ENCODE measurements at places on chromosomes 3 and 15.

DNA sequence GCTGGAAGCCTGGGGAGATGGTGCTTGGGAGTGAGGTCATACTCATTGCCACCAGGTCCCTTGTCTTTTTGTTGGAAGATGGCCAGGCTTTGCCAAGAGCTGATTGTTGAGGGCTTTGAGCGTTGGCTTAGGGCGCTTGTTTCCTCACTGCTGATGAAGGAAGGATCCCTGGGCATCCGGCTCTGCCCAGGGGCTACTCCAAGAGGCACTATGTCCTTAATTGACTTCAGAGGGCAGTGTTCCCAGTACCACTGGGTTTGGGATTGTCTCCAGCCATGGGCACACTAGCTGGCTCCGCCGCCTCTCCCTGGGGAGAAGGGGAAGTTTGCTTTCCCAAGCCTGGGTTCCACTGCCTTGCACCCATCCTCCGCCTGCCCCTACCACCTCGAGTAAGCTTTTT is 57.2 kb upstream of the RGMA start:
- DNase-seq, result no peak

DNA sequence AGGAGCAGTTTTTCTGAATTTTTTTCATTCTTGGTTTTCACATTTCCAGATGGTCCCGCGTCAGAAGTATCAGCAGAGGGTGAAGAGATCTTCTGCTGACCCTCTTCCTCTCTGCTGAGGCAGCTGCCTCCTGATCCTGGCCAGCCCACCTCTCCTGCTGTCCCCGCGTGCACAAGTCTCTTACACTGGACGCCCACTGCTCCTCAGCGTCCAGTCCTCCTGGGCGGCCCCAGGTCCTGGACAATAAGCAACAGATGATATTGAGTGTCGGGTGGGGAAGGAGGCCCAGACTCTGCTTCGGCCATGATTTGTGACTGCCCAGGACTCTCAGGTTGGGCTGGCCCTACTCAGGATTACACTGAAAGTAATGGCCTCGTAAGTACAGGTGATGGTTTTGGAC is 50.1 kb downstream of the KLHL25 start:
- DNase-seq, result peak; percentile 9

DNA sequence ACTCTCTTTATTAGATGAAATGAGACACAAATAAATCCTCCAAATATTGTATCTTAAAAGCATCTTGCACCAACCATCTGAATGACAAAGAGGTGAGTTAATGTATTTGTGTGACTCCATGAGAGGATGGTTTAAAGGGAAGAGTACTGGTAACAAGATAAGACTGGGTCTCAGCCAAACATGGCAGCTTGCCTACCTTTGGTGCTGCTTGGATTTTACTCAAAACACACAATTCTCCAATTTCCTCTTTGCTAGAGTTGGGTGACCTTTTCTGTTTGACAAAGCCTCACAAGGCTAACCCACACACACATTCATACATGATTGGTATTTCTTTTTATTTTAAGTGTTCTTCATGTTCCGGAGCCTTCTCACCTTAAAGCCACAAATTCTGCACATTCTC is 506.4 kb downstream of the FGF12 start:
- DNase-seq, result no peak

- DNase-seq, result no peak
These were observed 13.2 kb upstream of the NCKIPSD start for GRCh38 chr3:48698891-48699290.

GRCh38 chr3:166446291-166446690 is 609.1 kb upstream of the BCHE start:
- DNase-seq, result no peak

DNA sequence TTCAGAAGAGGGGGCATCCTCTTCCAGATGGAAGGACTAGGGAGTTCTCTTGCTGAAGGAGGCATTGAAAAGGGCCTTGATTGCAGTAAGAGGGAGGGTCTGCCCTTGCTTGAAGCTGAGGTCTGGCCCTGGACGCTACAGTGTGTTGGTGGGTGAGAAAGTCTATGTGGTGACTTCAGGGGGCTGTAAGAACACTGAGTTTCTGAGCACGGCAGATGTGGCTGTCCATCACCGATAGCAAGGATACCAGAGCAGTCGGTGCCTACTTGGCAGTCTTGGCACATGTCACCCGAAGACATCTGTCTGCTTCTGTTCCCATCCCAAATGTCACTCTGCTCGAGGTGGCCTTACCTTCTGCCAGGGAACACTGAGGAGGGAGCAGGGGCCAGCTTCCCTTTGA is 631.1 kb upstream of the CFAP20DC start:
- no peak for DNase-seq

- no peak for DNase-seq
These were observed 147.8 kb downstream of the SLCO3A1 start for GRCh38 chr15:92001307-92001706.

GRCh38 chr3:157460253-157460652 is 23.6 kb downstream of the PTX3 start:
- no peak for DNase-seq

GRCh38 chr3:152241142-152242017 is 27.3 kb upstream of the MBNL1 start:
- no peak for DNase-seq

GRCh38 chr3:47802734-47803479 is at the start of gene DHX30:
DHX30 (plus strand) TSS chr3:47803138; CDS start chr3:47810684, 7,546 bp downstream.
- peak; percentile 93 for DNase-seq

DNA sequence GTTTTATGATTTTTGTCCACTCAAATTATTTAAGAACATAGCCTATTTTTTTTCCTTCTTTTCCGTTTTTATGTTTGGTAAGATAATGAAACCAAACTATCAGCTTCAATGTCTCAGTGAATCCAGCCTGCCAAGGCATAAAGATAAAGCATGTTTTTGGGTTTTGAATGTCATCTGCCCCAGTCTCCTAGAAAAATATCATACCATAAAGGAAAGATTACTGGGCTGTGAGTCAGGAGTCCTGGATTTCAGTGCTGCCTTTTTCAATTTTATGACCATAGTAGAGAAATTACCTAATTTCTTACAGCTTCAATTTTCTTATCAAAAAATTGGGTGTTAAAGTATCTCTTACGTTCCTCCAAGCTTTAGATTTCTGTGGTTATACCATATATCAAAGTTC is 87.5 kb downstream of the GAP43 start:
- DNase-seq, result no peak

GRCh38 chr3:11582191-11582968 is 61.3 kb downstream of the VGLL4 start:
- DNase-seq, result peak; percentile 93

DNA sequence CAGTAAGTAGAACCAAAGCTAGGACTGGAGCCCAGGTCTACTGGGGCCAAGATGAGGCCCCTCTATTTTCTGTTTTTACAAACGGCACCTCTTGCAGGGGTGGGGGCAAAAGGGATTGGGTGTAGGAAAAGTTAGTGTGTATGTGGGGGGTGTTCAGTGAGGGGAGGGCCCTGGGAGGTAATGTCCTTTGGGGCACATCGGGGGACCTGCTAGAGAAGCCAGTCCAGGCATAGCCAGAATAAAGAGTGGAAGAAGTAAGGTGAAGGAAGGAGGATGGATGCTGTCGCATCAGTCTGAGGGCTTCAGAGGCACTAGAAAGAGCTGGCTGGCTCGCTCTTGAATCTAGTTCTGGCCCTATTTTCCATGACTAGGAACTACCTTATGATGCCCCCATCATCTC is 2.6 kb downstream of the PLCD1 start:
- DNase-seq, result no peak

- DNase-seq, result no peak
These were observed 291.6 kb downstream of the IL20RB start for GRCh38 chr3:137249311-137249940.

DNA sequence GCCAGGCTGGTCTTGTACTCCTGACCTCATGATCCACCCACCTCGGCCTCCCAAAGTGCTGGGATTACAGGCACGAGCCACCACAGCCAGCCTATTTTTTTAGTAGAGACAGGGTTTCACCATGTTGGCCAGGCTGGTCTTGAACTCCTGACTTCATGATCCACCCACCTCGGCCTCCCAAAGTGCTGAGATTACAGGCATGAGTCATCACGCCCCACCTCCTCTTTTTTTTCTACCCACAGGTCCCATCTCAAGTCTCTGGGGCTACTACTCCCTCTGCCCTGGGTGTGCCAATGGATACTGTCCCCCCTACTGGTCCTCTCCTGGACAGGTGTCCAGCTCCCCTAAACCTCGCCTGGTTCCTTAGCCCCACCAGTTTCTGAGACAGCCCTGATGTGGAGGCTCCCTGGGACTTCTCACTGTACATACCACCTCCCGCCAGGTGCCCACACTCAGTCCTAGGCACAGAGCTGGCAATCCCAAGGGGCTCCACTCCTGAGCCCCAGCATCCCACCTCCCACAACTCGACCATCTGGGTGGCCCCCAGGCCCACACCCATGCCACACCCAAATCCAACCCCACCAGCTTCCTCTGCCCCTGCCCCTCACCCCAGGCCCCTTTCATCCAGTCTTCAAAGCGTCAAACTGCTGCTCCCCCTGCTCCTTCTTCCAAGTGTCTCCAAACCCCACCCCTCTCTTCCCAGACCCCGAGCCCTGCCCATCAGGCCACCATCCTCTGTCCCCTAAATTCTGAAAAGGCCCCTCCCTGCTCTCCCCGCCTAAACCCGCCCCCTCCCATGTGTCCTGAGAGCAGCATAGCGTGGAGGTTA is 13.1 kb upstream of the CYP11A1 start:
- DNase-seq, result no peak

GRCh38 chr15:38680775-38681174 is 116.2 kb upstream of the RASGRP1 start:
- no peak for DNase-seq

DNA sequence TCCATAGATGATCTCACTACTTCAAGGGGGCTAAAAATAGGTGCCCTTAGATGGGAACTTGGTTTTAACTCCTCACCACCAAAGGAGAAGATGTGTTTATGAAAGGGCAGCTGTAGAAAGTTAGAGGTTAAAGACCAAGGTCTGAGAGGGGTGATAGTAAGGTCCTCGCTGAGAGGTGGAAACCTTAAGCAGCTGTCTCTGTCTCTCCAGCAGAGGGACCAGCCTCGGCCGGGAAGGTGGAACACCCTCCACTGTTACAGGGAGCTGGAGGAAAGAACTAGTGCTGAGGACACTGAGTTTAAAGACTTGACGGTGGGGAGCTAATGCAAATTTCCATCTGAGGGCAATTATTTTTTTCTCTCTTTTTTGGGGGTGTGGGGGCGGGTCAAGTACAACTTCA is 8.9 kb upstream of the RLBP1 start:
- no peak for DNase-seq

DNA sequence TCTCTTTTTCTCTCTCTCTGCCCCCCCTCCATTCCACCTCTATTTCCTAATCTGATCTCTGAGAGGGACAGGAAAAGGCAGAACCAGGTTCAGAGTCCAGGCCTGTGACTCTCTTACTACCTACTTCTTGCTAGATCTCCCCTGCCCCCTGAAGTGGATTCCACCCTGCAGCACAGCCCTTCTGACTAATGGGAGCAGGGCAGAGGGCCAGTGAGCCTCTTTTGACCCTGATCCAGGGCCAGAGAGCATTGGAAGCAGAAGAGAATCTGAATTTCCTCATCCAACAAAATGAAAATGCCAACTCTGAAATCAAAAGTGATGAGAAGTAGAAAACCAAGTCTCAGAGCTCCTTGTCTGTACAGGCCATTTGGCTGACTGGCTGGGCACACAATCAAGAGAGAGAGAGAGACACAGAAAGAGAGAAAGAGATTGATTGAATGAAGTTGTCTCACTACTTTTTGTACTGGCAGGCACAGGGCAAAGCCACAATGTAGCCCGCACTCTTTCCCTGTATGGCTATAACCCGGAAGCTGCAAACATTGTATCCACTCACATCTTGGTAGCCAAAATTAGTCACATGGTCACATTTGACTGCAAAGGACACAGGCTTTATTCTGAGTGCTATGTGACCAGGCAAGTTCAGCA is 31.6 kb upstream of the GLCE start:
- peak; percentile 87 for DNase-seq

GRCh38 chr3:71372241-71372768 is 211.2 kb downstream of the FOXP1 start:
- DNase-seq, result no peak

DNA sequence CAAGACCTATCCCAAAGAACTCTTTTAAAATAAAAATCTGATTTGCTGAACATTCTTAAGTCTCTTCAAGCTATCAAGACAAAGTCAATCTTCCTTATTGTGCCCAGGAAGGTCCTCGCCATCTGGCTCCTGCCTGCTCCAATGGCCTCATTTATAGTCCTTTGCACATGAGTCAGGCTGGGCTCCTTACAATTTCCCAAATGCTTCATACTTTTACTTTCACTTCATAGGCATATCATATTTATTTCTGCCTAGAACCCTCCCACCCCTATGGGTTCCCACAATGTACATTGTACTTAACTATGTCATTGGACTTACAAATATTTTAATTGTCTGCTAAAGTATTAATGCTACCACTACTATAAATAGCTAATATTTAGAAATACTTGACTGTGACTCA is 9.1 kb downstream of the THRB start:
- DNase-seq, result no peak

DNA sequence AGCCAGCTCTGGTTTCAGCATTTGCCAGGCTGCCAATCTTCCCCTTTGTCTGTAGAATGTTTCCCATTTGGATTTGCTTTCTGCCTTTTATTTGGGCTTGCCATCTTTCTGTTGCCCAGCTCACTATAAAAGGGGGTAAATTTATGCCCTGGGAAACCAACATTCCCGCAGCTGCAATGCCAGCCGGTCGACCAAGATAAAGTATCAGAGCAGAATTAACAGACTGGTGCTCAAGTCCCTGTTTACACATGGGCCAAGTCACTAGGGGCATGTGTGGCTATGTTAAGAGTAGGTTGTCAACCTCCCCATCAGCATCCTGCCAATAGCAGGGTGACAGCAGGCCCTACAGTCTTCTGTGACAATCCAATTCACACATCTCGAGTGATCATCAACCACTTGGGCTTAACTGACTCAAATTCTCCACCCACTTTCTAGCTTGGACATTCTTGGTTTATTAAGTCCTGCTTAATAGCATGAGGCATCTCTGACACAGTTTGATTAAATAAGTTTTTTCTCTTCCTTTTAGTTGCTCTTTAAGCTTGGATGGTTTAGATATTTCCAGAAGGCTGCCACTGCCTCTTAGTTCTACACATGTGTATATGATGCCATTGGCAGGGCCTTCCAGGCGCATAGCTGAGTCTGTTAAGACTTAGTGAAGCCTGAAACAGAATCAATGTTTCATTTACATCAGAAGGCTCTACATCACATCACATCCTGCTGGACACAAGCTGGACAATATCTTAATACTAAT is 24.1 kb upstream of the VEPH1 start:
- no peak for DNase-seq

- DNase-seq, result no peak
These were observed 294.8 kb downstream of the NR2F2 start for GRCh38 chr15:96625256-96625655.

DNA sequence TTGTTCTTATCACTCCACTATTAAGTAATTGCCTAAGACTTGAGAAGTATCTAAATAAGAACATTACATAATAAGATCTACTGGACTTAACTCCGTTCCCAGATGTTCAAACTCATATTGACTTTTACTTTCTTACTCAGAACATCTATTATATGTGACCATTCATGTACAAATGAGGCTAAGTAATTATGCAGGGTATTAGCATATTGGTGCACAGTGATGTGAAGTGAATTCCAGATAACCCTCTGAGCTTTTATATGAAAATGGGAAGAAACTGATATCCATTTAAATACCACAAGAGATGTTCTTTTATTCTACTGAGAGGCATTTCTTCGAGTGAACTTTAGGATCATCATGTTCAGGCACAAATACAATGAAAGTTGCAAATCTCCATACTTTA is 135.7 kb downstream of the ZPLD1 start:
- no peak for DNase-seq

GRCh38 chr3:103057003-103057402 is 622.2 kb downstream of the ZPLD1 start:
- no peak for DNase-seq

- no peak for DNase-seq
These were observed 988.7 kb downstream of the FHIT start for GRCh38 chr3:60262546-60262945.

GRCh38 chr3:125188955-125189354 is 23.6 kb downstream of the SLC12A8 start:
- DNase-seq, result no peak
